ENCODE measurements at places on chromosomes 6 and 20. TPM values are rescaled to one million over a fixed set of nuclear protein-coding genes. Genes with fewer than 3 reads are reported as not detected.

DNA sequence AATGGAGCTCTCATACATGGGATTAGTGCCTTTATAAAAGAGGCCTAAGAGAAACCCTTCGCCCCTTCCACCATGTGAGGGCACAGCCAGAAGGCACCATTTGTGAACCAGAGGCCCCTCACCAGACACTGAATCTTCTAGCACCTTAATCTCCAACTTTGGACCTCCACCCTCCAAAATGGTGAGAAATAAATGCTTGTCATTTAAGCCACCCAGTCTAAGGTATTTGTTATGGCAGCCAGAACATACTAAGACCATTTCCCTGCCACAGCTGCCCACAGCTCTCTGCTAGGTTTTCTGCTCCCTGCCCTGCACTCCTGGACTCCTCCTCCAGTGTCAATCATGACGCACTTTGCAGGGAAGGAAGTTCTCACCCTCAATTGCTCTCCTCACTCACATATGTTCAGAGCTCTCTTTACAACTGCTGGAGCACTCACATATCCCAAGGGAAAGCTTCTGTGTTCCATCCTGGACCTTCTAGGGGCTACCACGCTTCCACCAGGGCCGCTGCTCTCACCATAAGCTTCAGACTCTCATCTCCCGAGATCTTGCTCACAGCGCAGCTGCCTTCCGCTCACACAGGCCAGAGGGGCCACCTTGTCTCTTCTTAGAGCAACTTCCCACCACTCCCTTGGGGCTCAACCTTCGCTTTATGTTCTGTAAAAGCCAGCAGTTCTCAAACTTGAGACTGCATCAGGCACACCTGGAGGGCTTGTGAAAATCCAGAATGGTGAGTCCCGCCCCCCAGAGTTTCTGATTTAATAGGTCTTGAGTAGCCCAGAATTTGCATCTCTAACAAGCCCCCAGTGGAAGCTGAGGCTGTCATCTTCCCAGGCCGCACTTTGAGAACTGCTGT is 1.6 kb upstream of the LY86 start:
- DNase-seq: no peak

DNA sequence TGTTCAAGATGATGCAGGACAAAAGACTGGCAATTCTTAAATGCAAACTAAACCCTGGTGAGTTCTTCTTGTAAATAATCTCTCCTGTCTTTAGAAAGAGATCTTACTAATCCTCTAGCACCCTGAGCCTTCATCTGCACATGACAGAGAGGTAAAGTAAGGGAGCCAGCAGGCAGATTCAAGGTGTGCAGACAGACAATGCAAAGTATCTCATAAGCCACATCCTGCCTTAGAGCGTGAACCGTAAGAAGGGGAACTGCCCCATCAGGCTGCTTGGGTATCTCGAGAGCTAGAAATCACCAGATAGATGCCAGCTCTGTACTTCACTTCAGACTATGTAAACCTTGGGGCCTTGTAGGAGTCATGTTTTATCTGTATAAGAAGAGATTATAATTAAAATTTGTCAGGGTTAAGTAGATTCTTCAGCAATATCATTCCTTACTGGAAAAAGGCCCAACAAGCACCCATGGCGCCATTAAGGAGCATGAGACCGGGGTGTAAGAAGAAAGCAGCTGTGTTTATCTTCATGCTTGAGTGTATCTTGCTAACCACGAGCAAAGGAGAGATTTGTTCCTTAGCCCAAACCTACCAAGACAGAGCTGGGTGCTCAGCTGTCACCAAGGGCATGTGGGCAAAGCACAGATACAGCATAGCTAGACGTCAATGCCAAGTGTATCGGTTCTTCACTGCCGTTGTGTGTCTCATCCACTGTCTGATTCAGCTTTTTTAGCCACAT is 24.4 kb downstream of the CNR1 start:
- DNase-seq: no peak

GRCh38 chr6:154532426-154532825 is 21.9 kb upstream of the CNKSR3 start:
- no peak for DNase-seq

GRCh38 chr6:132205946-132206345 is 195.3 kb downstream of the MOXD1 start:
- no peak for DNase-seq

- DNase-seq: no peak
These were observed 85.6 kb downstream of the POPDC3 start for GRCh38 chr6:105094133-105094640.

- DNase-seq: no peak
These were observed 41.7 kb downstream of the CNKSR3 start for GRCh38 chr6:154468760-154469159.

- no peak for DNase-seq
These were observed 384.4 kb upstream of the RNF217 start for GRCh38 chr6:124577734-124578281.

GRCh38 chr20:21075471-21075870 is 30.7 kb downstream of the LINC00237 start:
- DNase-seq: no peak

DNA sequence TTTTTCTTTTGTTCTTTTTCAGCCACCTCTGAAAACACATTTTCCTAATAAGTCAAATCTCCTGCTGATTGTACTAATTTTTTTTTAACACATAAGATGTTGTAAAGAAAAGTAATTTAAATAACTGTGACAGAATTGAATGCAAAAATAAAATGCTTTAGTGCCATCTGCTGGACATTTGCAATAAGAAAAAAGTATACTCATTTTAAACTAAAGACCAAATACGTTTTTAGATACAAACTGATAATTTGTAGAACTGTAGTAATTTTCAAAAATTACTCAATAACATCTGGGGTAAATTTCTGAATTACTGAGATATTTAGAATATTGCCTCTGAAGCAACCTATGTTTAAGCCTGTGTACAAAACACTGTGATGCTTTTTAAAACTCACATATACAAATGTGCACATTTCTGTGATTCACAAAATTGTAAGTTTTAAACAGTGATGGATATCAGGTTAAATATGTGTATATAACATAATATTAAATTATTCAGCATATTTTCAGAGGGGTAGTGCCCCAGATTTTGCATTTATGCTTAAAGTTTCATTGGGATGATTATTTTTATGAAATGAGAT is 198.7 kb downstream of the RIMS1 start:
- DNase-seq: no peak

GRCh38 chr6:107660839-107661238 is 163.3 kb downstream of the SCML4 start:
- DNase-seq: no peak

DNA sequence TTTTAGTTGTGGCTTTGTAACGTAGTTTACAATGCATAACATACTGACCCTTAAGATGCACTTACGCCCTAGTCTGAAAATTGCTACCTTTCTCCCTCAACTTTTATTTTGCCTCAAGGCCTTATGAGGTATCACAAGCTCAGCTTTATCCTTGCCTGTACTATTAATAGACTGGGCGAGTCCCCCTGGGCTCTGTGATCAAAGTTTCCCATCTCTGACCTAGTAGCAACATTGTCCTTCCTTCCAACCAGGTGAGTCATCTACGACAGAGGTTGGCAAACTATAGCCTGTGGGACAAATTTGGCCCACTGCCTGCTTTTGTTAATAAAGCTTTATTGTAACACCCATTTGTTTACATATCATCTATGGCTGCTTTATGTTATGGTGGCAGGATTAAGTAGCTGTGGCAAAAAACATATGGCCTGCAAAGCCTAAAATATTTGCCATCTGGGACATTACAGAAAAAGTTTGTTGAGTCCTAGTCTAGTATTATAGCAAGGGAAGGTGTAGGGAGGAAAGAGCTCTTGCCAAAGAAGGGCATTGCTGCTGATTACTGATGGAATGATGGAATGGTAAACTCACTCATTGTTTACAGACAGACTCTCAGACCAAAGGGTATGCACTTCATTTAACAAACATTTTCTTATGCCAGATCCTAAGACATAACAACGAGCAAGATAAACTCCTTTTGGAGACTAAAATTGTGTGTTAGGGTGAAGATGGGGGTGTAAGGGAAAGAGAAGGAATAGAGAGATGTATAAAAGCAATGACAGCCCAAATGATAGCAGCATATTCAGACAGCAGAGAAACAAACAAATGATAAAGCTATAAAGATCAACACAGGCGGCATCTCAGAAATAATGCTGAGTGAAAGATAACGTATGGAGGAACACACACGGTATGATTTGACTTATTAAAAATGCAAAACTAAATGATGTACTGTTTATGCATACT is 74.2 kb downstream of the SLC22A23 start:
- no peak for DNase-seq

GRCh38 chr20:10671221-10671918 is 2.4 kb downstream of the JAG1 start:
- DNase-seq: peak; percentile 52

GRCh38 chr6:121849477-121849876 is 414.0 kb downstream of the GJA1 start:
- DNase-seq: peak; percentile 33

- no peak for DNase-seq
These were observed 87.0 kb downstream of the CDH22 start for GRCh38 chr20:46221256-46221833.

DNA sequence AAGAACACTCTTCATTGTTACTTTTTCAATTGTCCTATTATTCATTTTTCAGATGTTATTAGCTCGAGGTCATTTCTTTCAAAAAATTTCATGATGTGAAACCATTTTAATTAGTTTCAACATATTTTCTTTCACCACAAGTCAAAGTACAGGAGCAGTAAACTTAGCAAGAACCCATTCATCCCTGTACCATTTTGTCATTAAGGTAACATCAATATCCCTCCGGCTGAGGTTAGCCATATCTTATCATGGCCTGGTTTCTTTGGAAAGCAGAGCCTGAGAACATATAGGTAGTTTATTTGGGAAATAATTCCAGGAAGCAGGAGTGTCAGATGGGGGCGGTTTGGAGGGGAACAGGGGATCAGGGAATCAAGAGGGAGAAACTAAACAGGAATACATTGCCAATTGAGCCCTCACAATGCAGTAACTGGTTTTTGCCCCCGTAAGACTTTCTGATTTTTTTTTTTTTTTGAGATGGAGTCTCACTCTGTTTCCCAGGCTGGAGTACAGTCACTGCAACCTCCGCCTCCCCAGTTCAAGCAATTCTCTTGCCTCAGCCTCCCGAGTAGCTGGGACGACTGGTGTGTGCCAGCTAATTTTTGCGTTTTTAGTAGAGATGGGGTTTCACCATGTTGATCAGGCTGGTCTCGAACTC is 83.7 kb downstream of the MKKS start:
- no peak for DNase-seq

DNA sequence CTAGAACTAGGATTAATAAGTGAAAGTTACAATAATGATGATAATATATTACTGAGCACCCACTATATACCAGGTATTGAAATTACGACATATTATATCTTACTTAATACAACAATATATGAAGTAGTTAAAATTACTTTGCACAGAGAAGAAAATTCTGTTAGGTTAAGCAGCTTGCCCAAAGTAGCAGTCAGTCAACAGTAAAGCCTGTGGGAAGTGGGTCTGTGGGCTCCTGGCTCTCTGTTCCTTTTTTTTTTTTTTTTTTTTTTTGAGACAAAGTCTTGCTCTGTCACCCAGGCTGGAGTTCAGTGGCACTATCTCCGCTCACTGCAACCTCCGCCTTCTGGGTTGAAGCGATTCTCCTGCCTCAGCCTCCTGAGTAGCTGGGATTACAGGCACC is 4.8 kb upstream of the GTF2H4 start:
- DNase-seq: no peak

DNA sequence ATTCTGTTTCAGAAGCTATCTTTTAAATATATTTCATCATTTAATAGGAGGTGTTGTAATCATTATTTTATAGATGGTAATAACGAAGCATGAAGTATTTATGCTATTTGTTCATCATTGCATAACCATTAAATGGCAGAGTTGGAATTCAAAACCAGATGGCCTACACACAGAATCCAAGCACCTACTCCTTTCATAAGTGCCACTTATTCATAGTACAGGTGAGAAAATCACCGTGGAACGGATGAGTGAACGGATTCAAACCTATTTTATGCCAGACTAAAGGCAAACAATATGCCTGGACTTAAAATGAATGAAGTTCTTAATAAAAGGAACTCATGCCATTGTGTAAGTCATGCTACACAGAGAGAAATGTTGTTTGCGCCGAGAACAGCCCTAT is 397.9 kb upstream of the ADGRB3 start:
- no peak for DNase-seq

Gene GPX6
- not detected for total RNA-seq

Gene ALDH8A1
- 0.46 TPM for total RNA-seq

Gene LY6G6D
- not detected for total RNA-seq

Gene MYL9
- total RNA-seq: 0.12 TPM

Data from activated naive CD8-positive, alpha-beta T cell treated with anti-CD3 and anti-CD28 coated beads for 36 hours (primary cell).